Stimulated activated naive CD8-positive, alpha-beta T cell treated with anti-CD3 and anti-CD28 coated beads, Interleukin-15, Interleukin-2, amounts not matched to agents 100 U/mL and 50 U/mL, for 24 hours (primary cell): ENCODE measurements at places on chromosomes 7 and 10.

DNA sequence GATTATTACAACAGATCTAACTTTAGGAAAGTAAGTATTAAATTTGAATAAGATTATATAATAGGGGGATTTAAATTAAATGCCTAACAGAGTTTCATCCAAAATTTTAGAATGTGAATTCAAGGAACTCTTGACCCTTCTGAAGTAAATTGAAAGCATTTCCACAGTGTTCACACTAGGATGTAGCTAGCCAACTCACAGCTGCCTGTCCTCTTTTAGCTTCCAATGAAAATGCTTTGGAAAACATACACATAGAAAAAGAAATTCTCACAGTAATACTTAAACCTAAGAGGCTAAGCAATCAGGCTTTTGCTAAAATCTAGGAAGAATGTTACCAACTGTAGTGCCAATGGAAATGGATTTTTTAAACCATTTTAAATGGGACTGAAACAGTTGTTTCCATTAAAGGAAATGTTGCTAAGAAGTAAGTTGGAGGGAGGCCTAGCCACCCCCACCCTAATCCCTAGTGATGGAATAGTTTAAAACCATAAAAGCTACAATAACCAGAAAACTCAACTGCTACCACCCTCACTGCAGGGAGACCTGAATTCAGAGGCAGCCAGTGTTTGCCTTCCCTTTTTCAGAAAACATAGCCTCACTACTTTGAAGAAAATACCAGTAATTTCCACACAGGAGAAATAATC, 58.3 kb downstream of the REEP3 start:
- no peak for DNase-seq

- DNase-seq: no peak
Measured at GRCh38 chr7:30136117-30136731, 1.4 kb downstream of the MTURN start.

DNA sequence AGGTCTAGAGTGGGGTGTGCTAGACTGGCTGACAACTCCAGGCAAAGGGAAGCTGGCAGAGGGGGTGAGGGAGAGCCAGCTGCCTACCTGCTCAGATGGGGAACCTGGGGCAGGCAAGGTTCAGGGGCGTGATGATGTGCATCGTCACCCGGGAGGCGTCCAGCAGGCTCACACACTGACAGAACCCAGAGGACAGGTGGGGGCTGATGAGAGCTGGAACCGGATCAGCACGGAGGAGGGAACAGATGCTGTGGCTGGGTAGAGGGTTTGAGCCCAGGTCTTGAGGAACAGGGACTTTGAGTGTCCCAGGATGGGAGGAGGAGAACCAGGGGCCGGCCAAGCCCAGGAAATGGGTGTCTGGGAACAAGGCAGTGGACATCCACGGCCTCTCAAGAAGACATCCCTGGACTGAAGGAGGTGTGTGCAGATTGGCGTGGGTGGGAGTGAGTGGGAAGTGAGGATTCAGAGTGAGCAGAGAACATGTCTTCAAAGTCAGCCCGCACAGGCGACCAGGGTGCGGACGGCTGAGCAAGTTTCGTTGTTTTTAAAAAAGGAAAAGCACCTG, 3.9 kb downstream of the RASGEF1A start:
- no peak for DNase-seq

DNA sequence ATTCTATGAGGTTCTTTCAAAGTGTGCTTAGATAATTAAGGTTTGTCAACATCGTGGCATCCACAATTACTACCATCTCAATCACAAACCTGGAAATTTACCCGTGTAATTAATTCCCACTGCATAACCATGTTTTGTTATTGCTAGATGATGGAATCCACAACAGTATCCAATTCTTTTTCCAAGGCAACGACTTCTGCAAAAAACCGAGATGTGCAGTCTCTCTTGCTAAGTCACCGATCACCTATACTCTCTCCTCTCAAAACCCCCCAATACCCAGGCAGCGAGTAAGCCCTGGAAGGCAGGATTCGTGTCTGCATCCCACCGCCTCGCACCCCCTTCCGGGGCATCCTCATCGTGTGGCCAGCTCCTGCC, 678 bp upstream of the EIF4H start:
- no peak for DNase-seq

GRCh38 chr7:67309764-67310549, 313.3 kb downstream of the TYW1 start:
- DNase-seq: no peak

- no peak for DNase-seq
Measured at GRCh38 chr7:66960192-66960591, 35.2 kb downstream of the SBDS start.

DNA sequence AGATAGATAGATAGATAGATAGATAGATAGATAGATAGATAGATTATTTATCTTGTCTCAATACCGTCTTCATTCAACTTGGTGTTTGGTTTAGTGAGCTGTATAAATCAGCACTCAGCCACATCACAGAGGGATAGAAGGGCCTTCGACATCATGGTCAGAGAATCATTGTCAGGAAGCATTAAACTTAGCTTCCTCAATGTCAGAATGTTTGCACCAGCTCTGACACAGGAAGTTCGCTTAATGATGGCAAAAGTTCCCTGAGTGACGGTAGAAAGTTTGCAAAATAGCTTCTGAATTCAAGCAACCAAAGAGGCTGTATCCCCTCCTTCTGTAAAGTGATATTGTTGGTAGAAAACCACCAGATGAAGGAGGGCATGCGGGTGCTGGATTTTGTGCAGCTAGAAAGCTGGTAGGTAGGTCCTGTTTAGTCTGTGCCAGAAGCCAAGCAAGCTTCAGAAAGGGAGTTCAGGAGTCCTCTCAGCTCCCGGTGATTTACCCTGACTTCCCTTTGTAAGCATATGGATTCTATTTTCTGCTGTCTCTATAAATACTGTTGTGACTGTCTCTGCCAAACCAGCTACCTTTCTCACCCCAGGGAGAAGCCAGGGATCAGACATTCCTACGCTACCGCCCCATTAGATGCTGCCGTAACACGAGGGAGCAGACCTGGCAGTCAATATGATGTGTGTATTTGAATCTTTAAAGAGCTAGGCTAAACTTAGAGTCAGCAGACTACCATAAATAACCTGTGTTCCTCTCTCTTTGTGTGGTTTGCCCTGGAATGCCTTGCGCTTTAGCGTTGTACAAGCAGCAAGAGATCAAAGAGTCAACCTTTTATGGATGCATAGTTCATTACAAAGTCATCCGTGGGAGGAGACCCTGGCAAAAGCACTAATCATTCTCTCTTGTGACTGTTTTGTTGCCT, 200.5 kb upstream of the KIAA1217 start:
- DNase-seq: no peak

DNA sequence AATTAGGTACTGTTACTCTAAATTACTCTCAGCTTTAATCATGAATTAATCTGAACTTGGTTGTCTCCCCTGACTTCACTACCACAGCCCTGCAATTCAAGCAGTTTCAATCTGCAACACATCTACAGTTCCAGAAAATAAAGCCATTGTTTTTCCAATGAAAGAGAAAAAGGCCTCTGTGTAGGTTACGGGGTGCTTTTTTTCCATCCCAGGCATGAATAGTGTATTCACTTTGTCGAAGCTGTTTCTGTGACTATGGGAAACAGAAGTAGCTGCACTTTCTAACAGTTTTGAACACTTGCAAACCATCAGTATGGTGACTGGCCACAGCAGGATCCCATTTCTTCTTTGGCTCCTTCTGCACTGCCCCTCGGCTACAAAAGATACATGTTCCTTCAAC, 460.2 kb downstream of the GRM8 start:
- DNase-seq: no peak

DNA sequence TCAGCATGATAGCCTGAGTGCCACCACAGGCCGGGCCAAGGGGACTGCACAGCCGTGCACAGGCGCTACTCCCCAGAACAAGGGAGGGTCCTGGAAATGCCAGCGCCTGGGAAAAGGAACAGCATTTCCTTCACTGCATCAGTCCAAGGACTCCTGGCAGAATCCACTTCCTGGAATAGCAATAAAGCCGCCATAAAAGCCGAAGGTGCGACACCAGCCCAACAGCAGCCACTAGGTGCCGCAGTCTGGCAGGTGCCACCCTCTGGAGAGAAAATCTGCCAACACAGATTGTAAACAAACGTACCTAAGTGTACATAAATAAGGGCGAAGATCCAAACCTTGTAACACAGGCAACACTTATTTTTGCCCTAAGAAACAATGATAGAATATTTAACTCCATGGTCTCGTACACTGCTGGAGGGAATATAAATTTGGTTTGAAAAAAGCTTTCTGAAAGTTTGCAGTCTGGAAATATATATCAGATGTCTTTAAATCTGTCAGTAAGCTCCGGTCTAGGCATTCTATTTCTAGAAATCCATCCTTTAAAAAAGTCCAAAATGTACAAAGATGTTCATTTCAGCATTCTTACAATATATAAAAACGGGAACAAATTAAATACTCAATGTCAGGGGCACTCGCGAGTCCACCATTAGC, 22.2 kb downstream of the VOPP1 start:
- no peak for DNase-seq

DNA sequence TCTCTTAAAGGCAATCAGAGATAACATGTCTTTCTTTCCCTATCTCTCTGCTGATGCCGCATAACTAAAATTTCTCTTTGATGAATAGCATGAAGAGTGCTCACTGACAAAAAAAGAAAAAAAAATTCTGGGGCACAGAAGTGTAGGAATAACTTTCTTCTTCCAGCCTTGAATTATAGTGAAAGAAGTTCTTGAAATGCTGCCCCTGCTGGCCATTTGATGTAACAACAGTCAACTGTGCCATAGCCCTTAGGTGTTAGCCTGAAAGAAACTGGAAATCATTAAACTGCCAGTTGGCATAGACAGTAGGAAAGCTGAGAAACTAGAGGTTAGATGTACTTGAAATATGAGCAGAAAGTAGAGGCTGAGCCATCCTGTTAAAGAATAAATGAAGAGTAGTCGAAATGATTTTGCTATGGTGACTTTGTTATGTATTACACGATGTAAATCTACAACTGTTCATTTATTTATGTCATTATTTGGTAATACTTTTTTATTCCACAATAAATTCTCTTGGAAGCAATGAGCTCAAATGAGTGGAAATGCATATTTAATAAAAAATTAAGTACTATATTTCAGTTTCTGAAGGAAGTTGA, 48.3 kb upstream of the FAM171A1 start:
- peak; percentile 25 for DNase-seq

- DNase-seq: peak; percentile 90
Measured at GRCh38 chr10:43396928-43397624, 11.9 kb downstream of the HNRNPF start.

GRCh38 chr7:48458701-48459524, 287.7 kb downstream of the ABCA13 start:
- DNase-seq: no peak

- DNase-seq: no peak
Measured at GRCh38 chr7:90473814-90474213, 4.4 kb downstream of the PTTG1IP2 start.

DNA sequence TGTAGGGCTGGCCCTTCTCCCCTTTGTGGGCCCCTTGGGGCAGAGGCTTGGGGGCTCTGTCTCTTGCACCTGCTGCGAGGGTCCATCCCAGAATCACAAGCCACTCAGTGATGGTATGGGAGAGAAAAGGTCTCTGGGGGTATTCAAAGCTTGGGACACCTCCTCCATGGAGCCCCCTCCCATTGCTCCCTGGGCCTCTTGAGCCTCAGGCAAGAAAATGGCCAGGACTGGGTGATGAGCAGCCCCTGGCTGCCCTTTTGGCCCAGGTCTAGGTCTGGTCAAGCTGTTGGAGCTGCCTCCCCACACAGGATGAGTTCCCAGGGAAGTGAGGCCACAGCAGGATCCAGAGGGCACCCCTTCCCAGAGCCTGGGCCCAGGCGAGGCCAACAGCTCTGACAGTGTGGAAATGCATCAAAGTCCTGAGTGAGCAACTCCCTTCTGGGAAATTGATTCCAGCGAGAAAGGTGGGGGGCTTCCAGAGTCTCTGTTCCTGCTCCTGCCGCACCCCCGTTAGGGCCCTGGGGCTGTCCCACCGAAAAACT, 3.4 kb upstream of the MYL7 start:
- no peak for DNase-seq

- no peak for DNase-seq
Measured at GRCh38 chr7:144057954-144058353, 9.2 kb downstream of the OR2A5 start.

DNA sequence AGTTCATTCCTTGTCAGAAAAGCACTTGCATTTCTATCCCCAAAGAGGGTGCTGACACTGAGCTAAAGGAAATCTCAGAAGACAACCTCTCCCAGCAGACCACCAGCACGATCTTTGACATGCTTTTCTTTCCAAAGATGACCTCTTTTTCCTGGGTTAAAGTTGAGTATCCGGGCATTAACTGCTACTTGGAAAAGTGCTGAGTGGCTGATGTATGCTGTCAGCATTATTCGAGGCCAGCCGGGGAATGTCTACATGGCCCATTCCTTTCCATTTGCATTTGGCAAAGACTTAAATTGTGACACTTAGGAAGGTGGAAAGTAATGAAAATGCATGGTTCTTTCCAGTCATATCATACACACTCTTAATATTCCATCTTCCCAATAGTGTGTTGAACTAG, 90.6 kb upstream of the SKAP2 start:
- DNase-seq: no peak

DNA sequence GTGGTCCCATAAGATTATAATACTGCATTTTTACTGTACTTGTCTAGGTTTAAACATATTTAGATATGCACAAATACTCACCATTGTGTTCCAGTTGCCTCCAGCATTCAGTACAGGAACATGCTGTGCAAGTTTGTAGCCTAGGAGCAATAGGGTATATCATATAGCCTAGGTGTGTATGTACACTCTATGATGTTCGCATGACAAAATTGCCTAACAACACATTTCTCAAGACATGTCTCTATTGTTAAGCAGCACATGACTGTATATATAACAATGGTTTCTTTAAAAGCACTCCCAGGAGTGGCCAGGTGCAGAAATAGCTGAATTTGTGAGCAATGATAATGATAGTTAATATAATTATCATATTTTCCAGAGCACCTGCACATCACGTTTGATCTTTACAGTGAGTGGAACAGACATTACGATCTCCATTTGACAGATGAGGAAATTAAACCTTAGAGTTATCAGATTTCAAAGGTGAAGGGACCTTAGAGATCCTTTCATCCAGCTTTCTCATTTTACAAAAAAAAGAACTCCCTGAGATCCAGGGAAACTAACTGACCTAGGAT, 99.2 kb upstream of the PDCD4 start:
- no peak for DNase-seq

DNA sequence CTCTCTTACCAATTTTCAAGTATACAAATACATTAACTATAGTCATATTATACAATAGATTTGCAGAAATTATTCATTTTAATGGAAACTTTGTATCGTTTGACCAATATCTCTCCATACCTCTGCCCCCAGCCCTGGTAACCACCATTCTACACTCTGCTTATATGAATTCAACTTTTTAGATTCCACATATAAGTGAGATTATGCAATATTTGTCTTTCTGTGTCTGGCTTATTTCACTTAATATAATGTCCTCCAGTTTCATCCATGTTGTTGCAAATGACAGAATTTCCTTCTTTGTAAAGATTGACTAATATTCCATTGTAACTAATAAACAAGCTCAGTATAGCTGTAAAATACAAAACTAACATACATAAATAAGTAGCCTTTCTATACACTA, 55.4 kb downstream of the A1CF start:
- no peak for DNase-seq

- DNase-seq: no peak
Measured at GRCh38 chr7:90859521-90859920, 263.4 kb downstream of the CDK14 start.

- DNase-seq: no peak
Measured at GRCh38 chr10:44233561-44234482, 151.1 kb downstream of the CXCL12 start.

GRCh38 chr10:90420637-90421318, 437.1 kb downstream of the HTR7 start:
- no peak for DNase-seq

GRCh38 chr7:156578578-156578940, 62.0 kb upstream of the RNF32 start:
- DNase-seq: no peak

GRCh38 chr7:30881448-30881847, 30.2 kb upstream of the AQP1 start:
- no peak for DNase-seq
